Esophagus mucosa (tissue), 1 donor: ENCODE measurements at places on chromosomes 2 and 18.

DNA sequence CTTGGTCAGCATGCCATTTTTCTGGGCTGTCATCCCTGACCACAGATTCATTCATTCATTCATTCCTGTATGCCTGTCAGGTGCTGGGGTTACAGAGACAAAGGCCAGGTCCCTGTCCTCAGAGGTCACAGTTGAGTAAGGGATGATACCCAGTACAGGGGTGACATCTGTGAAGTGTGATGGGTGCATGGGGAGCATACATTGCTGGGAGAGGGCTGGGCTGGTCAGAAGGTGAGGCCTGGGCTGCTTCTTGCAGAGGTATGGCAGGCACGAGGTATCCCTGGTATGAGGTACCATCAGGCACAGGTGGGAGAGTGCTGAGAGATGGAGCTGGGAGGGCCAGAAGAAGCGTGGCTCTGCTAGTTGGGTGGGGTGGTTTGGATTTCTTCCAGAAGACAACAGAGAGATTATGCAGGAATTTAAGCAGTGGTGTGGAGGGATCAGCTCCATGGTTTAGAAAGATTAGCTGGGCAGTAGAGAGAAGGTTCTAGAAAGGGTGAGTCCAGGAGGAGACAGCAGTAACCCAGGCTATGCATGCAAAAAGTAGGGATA lies 181.9 kb upstream of the HAAO start:
- no peak for ATAC-seq

- ATAC-seq: peak; percentile 37
These were observed 17.1 kb upstream of the NFE2L2 start for GRCh38 chr2:177281400-177282180.

GRCh38 chr18:47944972-47945852 lies 14.8 kb upstream of the SMAD2 start:
- peak; percentile 75 for ATAC-seq

- ATAC-seq: no peak
These were observed 433.0 kb upstream of the REG3G start for GRCh38 chr2:78592491-78592890.

DNA sequence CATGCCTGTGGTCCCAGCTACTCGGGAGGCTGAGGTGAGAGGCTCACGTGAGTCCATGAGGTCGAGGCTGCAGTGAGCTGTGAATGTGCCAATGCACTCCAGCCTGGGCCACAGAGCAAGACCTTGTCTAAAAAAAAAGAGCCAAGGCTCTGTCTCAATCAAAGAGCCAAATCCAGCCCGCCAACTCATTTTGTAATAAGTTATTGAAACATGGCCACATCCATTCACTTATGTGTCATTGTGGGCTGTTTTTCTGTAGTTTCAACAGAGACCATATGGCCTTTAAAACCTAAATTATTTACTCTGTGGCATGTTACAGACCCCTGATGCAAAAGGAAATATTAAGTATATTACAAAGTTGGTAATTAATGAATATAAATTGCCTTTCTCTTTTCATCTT lies 60.8 kb downstream of the GPR39 start:
- no peak for ATAC-seq

DNA sequence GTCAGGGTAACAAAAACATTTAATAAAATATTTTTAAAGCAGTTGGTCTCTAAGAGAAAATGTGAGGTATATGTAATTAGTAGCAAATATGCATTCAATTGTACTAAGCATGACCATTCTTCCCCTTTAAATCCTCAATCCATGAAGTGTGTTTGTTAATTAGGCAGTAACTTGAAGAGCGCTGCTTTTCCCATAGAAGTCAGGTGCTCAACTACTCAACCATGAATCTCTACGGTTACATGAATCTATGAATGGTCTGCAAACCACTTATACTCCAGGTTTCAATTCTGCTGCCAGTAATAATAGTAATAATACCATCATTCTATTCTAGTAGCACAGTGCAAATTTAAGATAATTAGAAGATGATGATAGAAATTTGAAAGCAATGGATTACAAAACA lies 55.8 kb downstream of the SLC8A1 start:
- no peak for ATAC-seq

- no peak for ATAC-seq
These were observed 5.5 kb upstream of the GPR45 start for GRCh38 chr2:105236060-105236424.

DNA sequence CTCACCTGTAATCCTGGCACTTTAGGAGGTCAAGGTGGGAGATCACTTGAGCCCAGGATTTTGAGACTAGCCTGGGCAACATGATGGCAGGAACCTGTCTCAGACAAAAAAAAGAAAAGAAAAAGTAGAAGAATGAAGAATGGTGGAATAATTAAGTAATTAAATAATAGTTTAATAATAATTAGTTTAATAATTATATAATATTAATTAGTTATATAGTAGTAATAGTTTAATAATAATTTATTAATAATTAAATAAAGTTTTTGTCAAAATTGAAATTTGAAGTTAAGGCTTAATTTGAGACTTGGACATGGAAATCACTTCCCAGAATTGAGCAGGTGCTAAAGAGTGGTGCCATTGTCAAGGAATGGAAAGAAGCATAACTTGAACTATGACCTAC lies 52.2 kb upstream of the ABCA12 start:
- ATAC-seq: no peak

GRCh38 chr2:225600444-225600843 lies 200.9 kb downstream of the NYAP2 start:
- ATAC-seq: no peak

DNA sequence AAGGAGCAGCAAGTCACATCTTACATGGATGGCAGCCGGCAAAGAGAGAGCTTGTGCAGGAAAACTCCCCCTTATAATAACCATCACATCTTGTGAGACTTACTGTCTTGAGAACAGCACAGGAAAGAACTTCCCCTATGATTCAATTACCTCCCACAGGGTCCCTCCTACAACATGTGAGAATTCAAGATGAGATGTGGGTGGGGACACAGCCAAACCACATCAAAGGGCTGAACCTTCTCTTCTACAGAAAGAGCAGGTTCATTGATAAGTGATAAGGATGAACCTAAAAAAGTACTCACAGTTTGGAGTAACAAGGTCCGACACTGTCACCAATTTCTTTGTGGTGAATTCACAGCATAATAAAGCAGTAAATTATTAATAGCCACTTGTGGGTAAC lies 422.2 kb upstream of the FSIP2 start:
- no peak for ATAC-seq

GRCh38 chr2:24359129-24360049 lies 947 bp downstream of the ITSN2 start:
- ATAC-seq: peak; percentile 50

- ATAC-seq: no peak
These were observed 12.1 kb downstream of the ST8SIA3 start for GRCh38 chr18:57364460-57364859.

DNA sequence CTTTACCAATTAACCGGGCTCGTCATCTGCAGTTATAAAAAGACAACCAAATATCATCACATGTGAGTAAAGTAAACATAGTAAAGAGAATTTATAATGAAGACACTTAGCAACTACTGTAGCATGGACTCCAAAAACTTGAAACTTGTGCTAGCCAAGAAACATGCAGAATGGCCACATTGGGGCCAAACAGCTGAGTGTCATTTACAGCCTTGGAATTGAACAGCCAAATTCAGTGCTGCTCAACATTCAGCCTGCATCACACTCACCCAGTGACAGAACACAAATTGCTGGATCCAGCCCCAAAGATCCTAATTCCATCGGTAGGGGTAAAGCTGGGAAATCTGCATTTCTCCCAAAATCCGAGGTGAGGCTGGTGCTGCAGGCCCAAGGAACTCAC lies 224.8 kb upstream of the GYPC start:
- no peak for ATAC-seq

GRCh38 chr18:74203811-74204210 lies 55.5 kb downstream of the TIMM21 start:
- no peak for ATAC-seq

- no peak for ATAC-seq
These were observed 194.6 kb upstream of the MEIS1 start for GRCh38 chr2:66240286-66240685.

DNA sequence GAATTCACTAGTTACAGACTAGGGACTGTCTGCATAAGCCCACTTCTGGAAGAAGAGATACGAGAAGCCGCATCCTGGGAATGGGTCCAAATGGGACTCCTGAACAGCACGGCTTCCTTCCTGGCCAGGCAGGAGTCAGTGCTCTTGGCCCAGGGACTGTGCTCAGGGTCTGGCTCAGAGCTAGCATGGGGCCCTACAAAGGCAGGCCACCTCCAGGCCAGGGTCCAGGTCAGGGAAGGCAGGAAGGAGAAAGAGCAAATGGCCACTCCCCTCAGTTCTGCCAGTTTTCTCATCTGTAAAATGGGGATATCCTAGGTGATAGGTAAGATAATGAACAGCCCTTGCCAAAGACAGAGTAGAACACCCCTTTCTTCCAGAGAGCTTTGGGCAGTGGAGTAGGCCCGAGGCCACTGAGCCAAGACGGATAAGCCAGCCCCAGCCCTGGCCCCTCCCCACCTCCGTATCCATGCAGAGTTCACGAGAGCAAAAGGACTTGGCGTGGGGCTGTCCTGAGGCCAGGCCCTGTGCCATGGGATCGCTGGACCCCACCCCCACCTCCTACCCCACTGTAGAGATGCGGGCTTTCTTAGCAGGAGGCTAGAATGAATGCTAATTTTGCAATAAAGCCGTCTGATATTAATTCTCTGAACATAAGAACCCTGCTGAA lies 190.1 kb downstream of the MGAT5 start:
- ATAC-seq: no peak

- no peak for ATAC-seq
These were observed 424.2 kb downstream of the TSN start for GRCh38 chr2:122179492-122180165.

- ATAC-seq: peak; percentile 55
These were observed 139.6 kb downstream of the TRABD2A start for GRCh38 chr2:84741182-84741822.

DNA sequence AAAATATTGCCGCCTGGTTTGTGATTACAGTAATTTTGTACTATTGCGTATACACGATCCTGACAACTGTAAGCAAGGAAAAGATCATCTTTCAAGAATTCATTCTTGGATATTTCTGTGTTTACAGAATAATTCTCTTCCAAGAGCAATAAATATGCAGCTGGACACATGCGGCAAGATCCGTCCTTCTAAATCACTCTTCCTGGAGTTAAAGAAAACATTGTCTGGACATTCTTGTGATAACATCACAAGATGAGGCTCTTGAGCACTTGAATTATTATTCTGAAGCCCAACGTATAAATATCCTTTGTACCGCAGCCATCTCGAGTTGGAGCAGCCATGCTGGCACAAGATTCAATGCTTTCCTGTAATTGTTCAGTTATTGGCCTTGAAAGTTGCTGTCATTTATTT lies 9.9 kb downstream of the FHL2 start:
- ATAC-seq: no peak

DNA sequence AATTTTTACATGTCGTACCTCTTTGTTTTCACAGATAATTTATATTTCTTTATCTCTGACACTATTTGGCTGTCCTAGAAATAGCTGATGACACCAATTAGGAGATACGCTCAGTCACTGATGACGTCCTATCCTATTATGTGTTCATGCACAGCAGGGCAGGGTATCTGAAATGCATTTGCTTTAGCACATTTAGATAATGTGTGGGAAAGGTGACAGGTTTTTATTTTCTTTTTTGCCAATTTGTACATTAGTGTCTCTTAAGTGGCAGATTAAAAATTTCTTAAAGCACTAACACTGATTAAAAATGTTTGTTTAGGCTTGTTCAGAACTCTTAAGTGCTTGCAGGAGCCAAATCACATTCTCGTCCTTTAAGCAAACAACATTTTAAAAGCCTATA lies 39.7 kb downstream of the CDC42EP3 start:
- no peak for ATAC-seq

- no peak for ATAC-seq
These were observed 47.2 kb downstream of the PLEK start for GRCh38 chr2:68412127-68412819.

DNA sequence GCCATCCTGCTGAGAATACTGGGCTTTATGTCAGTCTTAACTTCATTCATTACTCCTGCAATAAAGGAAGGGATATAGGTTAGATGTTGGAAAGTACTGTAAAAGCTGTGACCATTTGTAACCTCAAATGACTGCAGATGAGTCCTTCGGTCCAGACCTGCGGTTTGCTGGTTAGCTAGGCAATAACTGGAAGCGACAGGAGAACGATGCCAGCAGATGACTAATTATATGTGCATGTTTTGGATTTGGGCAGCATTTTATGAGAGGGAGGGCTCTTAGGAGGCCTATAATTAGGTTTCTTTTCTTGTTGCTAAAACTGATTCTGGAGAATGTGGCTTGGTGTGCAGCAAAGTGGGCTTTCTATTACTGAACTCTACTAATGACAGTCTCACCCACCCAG lies 205.6 kb downstream of the TMEM182 start:
- no peak for ATAC-seq

DNA sequence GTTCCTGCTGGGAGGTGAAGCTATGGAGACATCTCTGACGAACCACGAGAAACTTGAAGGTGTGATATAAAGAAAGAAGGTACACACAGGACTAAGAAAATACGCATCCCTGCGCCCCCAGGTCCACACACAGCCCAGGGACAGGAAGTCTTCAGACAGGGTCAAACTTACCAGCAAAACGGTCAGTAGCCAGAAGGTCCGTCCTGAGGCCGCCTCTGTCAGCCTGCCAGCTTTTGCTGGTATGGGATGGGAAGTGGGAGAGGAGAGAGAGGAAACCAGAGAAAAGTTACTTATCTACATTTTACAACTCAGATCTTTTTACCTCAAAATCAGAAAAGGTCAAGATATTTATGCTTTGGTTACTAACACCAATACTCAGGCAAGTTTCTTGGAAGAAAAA lies 47.2 kb downstream of the HDLBP start:
- ATAC-seq: no peak

GRCh38 chr2:232795920-232796319 lies 19.6 kb upstream of the KCNJ13 start:
- ATAC-seq: no peak

- peak; percentile 25 for ATAC-seq
These were observed 7.9 kb upstream of the INHBB start for GRCh38 chr2:120338015-120338414.

DNA sequence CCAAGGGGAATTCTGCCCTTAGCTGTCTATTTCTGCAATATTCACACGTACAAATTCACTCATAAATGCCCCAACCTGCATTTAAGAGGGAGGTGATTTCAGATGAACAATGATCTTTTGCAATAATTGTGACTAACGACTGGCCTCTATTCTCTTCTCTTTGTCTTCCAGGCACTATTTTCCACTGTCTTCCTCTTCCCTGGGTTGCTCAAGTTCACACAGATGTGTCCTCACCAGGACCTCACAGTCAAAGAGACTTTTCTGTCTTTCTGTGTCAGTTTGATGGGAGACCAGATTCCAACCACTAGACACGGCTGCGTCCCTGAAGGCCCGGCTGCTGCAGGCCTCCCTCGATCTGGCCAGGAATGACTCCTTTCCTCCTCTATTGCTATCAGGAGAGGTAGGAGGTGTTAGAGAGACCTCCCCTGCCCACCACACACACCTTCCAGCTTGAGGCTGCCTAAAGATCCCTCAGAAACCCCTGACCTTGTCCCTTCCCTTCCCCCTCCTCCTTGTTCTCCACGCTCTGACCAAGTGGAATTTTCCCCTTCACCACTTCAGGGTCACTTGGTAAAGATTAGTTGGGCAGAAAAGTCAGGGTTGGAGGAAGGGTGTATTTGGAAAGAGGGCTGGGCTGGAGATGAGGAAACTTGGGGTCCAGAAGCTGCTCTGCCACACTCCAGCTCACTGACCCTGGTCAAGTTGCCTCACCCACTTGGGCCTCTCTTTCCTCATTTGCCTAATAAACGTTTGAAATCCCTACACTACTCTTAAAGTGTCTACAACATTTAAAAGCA lies 109.2 kb upstream of the COPS8 start:
- ATAC-seq: no peak
